ENCODE measurements at places on chromosomes 7 and 10.

DNA sequence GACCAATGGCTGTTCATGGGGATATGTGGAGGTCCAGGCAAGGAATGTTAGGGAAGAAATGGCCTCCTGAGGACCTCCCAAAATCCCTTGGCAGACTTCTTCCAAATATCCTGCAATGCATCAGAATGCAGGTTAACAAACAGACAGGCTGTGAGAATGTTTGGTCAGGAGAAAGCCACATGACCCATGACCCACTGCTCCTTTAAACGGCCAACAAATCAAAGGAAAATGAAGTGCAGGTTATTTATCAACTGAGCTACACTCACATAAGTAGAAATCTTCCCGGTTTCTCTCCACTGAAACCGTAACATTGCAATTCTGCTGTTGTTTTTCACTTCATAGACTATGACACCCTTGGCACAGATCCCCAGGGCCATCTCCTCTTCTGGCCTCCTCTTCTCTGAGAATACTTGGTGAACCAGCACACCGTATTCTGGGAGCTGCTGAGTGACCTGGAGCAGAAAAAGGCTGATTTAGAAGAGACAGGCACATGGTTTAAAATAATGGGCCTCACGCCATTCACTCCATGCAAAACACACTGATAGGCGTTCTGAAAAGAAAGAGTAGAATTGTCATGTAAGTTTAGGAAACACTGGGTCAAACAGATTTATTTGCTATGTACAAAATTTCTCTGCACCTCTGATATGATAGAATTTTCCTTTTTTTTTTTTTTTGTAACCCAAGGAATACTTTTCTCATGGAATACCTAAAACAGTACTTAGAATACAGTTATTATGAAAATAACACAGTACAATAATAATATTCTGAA, 67.8 kb downstream of the FRMPD2 start:
- no peak for DNase-seq

DNA sequence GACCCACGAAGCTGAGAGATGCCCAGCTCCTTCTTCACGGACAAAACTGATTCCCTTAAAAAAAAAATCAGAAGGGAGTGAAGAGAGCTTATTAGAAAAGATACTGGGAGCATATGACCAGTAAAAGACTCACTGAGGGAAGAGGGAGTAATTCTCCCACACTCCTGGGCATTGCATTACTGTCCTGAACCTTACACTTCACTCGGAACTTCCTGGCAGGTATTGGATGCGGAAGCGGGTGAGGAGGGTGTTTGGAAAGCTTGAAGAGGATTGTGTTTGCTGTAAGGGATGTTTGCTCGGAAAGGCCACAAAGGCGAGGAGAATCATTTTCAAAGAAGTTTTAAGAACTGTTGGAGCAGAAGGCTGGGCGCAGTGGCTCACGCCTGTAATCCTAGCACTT, 375 bp downstream of the HKDC1 start:
- no peak for DNase-seq

- DNase-seq, result no peak
Observed at GRCh38 chr10:5945561-5946418, 31.6 kb downstream of the IL15RA start.

GRCh38 chr7:80984619-80985018, 65.8 kb upstream of the SEMA3C start:
- no peak for DNase-seq

- DNase-seq, result no peak
Observed at GRCh38 chr10:90644165-90644564, 213.7 kb downstream of the HTR7 start.

DNA sequence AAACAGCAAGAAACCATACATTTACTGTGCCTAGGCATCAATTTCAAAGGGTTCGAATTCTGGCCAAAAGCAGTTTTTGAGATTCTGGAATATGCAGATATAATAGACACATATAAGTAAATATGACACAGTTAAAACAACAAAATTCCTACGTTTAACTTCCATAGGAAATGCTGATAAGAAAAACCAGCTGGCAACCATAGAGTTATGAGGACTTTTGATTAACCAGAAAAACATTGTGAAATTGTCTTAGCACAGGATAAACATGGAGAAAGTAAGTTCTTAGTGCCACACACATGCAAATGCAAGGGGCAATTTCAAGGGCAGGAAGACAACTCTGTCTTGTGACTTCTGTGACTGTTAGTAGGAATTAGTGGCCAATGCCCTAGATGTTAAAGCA, 702.1 kb downstream of the TNS3 start:
- no peak for DNase-seq

GRCh38 chr7:111914291-111914690, 291.9 kb downstream of the DOCK4 start:
- DNase-seq, result no peak

- DNase-seq, result no peak
Observed at GRCh38 chr7:73974101-73974947, 53.6 kb upstream of the ELN start.

- no peak for DNase-seq
Observed at GRCh38 chr10:6581778-6582228, 1.7 kb upstream of the PRKCQ start.

GRCh38 chr10:110487411-110488331, 10.0 kb upstream of the DUSP5 start:
- DNase-seq, result no peak

DNA sequence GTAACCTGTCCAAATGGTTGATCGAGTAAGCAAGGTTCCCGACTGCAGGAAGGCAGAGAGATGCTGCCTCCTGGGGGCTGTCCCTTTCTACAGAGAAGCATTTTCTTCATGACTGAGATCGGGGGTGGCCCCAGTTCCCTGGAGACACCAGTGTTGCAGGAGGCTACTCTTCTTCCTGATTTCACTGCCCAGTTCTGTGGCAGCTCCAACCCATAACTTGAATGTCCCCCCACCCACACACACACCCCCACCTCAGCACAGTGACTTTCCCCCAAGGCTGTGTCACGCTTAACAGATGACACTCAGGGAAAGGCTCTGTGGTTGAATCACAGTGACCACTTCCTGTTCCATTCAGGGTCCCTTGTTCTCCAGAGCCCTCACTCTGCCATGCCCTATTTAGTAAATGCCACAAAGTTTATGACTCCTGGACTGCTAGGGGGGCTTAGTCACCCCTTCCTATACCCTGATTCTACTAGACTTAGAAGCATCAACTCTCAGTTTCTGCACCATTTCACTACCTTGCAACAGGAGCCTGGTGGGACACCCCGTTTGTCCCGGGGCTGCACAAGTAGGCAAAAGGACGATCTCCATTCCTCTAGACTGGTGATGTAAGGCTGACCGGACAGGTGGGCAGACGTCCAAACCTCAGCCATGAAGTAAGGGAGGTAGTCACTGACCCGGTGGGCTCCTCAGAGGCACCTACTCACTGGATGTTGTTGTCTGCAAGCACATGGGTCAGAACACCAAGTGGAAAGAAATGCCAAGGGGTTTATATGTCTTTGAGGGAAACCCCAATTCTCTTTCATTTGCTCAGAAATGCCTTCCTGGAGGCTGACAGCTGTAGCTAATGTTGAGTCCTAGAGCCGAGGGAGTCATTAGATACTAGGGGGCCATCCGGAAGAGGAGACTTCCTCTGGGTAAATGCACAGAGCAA, 31.3 kb upstream of the SMC3 start:
- no peak for DNase-seq

GRCh38 chr10:21292763-21293517, 232.5 kb downstream of the SKIDA1 start:
- no peak for DNase-seq
